Effector memory CD8-positive, alpha-beta T cell (primary cell): ENCODE measurements at places on chromosomes 6 and 20.

DNA sequence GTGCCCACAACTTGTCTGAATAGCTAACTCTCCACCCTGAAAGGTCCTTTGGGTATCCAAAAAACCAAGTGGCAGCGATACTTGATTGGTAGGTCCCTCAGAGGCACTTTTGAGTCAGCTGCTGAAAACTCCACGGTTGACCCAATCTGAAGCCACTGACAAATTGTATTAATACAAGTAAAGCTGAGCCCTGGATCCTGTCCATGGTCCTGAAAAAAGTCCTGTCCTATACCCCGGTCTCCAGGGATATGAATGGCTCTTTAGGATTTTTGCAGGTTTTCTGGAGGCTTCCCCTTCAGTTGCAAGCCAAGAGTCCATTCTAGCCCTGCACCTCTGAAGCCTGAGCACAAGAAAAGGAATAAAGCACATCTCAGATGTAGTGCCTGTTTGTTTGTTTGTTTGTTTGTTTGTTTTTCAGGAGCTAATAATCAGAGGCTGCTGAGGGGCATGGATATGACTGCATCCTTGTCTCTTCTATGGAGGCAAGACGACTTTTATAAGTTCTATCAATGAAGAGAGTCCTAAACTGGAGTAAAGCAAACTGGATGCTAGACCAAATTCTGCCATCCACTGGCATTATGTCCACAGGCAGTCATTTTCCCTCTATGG lies 1.7 kb upstream of the SLC12A5 start:
- no peak overlapping the region for H3K4me3 ChIP-seq
- peaks cover 6% of the 10 kb centered on the region for H3K4me1 ChIP-seq
- peaks cover 4% of the 10 kb centered on the region for H3K36me3 ChIP-seq

- H3K4me3 ChIP-seq = no peak overlapping the region
- H3K27me3 ChIP-seq = no peaks in the 10 kb centered on the region
- no peak for DNase-seq
- no peak overlapping the region for H3K27ac ChIP-seq
- peaks cover 5% of the 10 kb centered on the region for H3K36me3 ChIP-seq
These were observed 9.9 kb upstream of the ASCC3 start for GRCh38 chr6:100891079-100891478.

- no peak for DNase-seq
- H3K36me3 ChIP-seq = no peaks in the 10 kb centered on the region
- no peak overlapping the region for H3K27ac ChIP-seq
- peaks cover 4% of the 10 kb centered on the region for H3K4me1 ChIP-seq
These were observed 172.9 kb downstream of the ADGRG6 start for GRCh38 chr6:142474531-142475289.

- H3K4me1 ChIP-seq = peaks cover 8% of the 10 kb centered on the region
- H3K27me3 ChIP-seq = no peaks in the 10 kb centered on the region
- no peak overlapping the region for H3K4me3 ChIP-seq
- H3K27ac ChIP-seq = no peak overlapping the region
- peaks cover 4% of the 10 kb centered on the region for H3K36me3 ChIP-seq
These were observed 119.5 kb downstream of the SCAF8 start for GRCh38 chr6:154852687-154853086.

DNA sequence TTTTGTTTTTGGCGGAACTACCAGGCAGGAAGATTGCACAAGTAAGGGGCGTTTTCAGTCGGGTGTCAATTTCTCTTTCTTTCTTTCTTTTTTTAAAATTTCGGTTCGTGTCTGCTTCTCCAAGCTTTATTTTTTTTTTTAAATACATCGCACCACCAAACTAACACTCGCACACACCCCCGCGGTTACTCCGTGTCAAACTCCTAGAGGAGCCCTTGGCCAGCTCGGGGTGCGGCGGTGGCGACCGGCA lies 338 bp downstream of the UTRN start:
- H3K27ac ChIP-seq = peak overlapping the region; percentile 93
- peaks cover 32% of the 10 kb centered on the region for H3K4me1 ChIP-seq
- no peaks in the 10 kb centered on the region for H3K27me3 ChIP-seq
- no peak for DNase-seq
- peaks cover 4% of the 10 kb centered on the region for H3K36me3 ChIP-seq
- H3K4me3 ChIP-seq = peak overlapping the region; percentile 99

DNA sequence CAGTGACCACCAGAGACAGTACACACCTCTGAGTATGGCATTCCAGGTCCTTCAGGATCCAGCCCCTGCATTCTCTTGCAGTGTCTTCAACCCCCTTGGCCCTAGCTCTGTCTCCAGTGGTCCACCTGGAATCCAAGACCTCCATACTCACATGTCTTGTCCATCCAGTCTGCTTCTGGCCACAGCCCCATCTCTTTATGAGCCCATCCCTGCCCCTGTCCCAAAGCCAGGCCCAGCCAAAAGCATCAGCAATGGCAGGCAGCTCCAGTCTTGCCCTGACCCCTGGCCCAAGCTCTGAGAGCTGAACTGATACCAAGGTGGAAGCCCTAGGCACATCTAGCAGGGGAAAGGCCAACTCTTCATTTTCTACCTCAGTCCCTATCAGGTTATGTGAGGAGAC lies 119.6 kb upstream of the PTPRT start:
- H3K27ac ChIP-seq = no peak overlapping the region
- H3K36me3 ChIP-seq = no peaks in the 10 kb centered on the region
- peaks cover 6% of the 10 kb centered on the region for H3K27me3 ChIP-seq
- no peak overlapping the region for H3K4me3 ChIP-seq

- H3K4me1 ChIP-seq = peaks cover 9% of the 10 kb centered on the region
- no peak overlapping the region for H3K4me3 ChIP-seq
These were observed 14.5 kb downstream of the TREM1 start for GRCh38 chr6:41271901-41272395.

DNA sequence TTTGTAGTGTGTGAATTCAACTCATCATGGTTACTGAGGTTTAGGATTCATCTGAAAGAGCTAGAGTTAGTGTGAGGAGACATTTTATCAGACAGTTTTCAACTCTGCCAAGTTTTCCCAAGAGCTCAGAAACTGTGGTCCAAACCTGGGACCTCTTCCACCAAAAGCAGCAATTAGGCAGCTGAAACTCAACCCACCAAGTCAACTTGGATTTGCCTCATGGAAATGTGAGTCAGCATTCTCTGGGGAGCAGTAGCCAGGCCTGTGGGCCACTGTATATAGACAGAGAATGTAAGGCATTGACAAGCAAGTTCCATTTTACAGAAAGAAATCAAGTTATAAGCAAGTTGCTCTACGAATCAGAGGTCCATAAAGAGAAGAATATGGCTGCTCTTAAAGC lies 178.8 kb upstream of the HDDC2 start:
- H3K27me3 ChIP-seq = peaks cover 17% of the 10 kb centered on the region
- H3K36me3 ChIP-seq = no peaks in the 10 kb centered on the region
- H3K27ac ChIP-seq = no peak overlapping the region
- H3K4me1 ChIP-seq = no peaks in the 10 kb centered on the region
- no peak for DNase-seq

- no peak overlapping the region for H3K27ac ChIP-seq
- H3K4me1 ChIP-seq = no peaks in the 10 kb centered on the region
- H3K36me3 ChIP-seq = no peaks in the 10 kb centered on the region
- H3K4me3 ChIP-seq = no peak overlapping the region
These were observed 22.8 kb downstream of the FITM2 start for GRCh38 chr20:44288252-44288651.

DNA sequence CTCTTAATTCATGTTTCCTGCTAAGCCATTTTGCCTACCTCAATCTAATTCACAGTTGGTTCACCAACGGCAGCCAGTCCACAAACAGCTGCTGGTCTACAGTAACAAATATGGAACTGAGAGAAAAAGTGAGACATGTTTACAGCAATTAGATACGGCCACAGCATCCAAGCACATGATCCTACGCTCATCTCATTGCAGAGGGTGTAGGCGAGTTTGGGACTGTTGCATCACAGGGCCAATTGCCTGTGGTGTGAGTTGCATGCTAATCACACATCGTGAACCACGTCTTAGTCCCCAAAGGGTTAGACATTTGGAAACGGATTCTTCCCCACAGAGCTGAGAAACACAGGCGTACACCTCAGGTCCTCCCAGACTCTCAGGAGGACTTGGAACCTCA lies 166.9 kb downstream of the EYA2 start:
- H3K27ac ChIP-seq = no peak overlapping the region
- H3K4me3 ChIP-seq = no peak overlapping the region

DNA sequence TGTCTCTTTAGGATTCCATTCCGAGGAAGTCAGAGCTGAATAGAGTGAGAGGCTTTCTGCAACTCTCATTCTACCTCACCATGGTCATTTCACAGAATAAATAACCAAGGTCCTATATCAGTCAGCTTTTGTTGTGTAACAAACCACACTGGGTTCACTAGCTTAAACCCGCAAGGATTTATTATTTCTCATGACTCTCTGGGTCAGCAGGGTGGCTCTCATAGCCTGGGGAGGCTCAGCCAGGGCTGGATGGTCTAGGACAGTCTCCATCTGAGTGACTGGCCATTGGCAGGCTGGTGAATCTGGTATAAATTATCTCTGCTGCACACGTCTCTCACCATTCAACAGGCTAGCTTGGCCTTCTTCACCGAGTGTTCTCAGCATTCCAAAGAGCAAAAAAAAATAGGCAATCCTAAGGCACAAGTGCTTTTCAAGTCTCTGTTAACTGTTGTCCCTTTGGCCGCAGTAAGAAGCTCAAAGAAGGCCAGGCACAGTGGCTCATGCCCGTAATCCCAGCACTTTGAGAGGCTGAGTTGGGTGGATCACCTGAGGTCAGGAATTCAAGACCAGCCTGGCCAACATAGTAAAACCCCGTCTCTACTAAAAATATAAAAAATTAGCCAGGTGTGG lies 39.7 kb downstream of the ISM1 start:
- no peaks in the 10 kb centered on the region for H3K36me3 ChIP-seq
- H3K4me1 ChIP-seq = peaks cover 5% of the 10 kb centered on the region
- no peak overlapping the region for H3K27ac ChIP-seq
- DNase-seq = no peak

DNA sequence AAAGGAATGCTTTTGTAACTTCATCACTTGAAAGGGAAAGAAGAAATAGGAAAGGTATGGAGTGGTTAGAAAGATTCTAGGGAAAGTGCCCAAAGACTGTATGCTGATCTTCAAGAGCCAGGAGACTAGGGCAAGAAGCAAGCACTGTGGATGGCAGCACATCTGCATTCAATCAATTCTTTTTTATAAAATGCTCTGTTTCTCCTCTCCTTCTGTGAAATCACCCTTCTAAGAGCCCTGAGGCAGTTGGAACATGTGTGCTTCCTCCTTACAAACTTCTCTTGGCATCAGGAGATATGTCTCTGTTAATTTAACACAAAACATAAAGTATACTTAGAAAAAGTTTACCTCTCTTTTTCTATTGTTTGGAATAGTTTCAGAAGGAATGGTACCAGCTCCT lies 1162.2 kb upstream of the GJE1 start:
- H3K27ac ChIP-seq = no peak overlapping the region
- no peaks in the 10 kb centered on the region for H3K4me1 ChIP-seq
- H3K36me3 ChIP-seq = no peaks in the 10 kb centered on the region
- H3K4me3 ChIP-seq = no peak overlapping the region
- no peak for DNase-seq

DNA sequence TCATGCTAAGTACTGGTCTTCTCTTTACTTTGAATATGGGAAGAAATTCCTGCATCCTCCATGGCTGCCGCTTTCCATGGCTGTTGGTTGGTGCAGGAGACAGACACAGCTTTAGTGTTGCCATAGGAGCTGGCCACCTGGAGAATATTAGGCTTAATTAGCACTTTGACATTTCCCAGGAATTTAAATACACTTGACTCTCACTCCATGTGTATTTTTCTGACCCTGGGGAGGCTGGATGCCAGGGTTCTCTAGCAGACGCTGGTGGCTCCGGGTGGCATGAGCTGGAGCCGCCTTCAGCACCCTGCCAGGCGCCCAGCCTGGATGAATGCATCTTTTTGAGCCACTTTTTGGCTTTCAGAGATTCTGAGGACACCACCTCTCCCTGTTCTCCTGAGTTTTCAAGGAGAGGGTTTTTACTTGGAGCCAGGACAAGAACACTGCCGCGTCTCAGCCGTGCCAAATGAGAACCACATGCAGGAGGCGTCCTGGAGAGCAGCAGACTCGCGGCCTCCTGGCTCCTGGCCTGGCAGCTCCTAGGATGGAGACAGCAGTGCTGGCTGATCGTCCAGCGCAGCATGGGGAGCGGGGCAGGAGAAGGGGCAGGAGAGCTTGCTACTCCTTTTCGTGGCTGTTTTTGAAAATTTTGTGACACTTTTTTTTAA lies 258.8 kb downstream of the SMOC2 start:
- no peak overlapping the region for H3K4me3 ChIP-seq
- DNase-seq = no peak
- no peaks in the 10 kb centered on the region for H3K36me3 ChIP-seq
- no peak overlapping the region for H3K27ac ChIP-seq

GRCh38 chr6:55892749-55893357 lies 17.5 kb upstream of the BMP5 start:
- no peaks in the 10 kb centered on the region for H3K36me3 ChIP-seq
- H3K27me3 ChIP-seq = no peaks in the 10 kb centered on the region
- no peak overlapping the region for H3K27ac ChIP-seq

DNA sequence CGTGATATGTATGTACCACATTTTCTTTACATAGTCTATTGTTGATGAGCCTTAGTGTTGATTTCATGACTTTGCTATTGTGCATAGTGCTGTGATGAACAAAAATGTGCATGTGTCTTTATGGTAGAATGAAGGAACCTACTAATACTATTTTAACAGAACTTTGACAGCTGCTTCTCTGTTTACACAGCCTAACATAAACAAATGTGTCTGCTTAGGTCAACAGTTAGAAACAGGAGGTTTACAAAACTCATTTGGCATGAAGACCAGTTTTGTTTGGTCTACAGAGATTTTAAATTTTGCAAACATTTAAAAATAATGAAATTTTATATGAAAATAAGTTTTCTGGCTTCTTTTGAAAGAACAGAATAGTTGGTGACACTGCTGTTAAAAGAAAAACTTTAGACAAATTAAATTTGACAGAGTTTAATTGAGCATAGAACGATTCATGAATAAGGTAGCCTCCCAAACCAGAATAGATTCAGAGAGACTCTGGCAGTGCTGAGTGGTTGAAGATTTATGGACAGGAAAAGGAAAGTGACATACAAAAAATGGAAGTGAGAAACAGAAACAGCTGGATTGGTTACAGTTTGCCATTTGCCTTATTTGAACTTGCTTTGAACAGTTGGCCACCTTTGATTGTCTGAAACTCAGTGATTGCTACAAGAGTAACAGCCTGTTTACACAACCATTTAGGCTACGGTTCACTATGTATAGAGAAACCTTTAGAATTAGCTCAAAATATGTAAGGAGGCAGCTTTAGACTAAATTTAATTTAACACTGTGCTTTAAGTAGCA lies 715.8 kb upstream of the HS3ST5 start:
- H3K4me1 ChIP-seq = no peaks in the 10 kb centered on the region
- H3K27me3 ChIP-seq = no peaks in the 10 kb centered on the region
- no peak overlapping the region for H3K4me3 ChIP-seq
- no peak for DNase-seq
- no peaks in the 10 kb centered on the region for H3K36me3 ChIP-seq
- no peak overlapping the region for H3K27ac ChIP-seq

- no peak overlapping the region for H3K27ac ChIP-seq
- no peaks in the 10 kb centered on the region for H3K4me1 ChIP-seq
- DNase-seq = no peak
These were observed 11.7 kb downstream of the SMLR1 start for GRCh38 chr6:130838951-130839350.

- no peak overlapping the region for H3K27ac ChIP-seq
- peaks cover 3% of the 10 kb centered on the region for H3K36me3 ChIP-seq
- H3K4me3 ChIP-seq = no peak overlapping the region
- H3K27me3 ChIP-seq = peaks cover 16% of the 10 kb centered on the region
These were observed 82.7 kb upstream of the CNR1 start for GRCh38 chr6:88248709-88249321.

GRCh38 chr20:64233725-64234124 lies 21.8 kb upstream of the PCMTD2 start:
- no peak overlapping the region for H3K27ac ChIP-seq
- no peaks in the 10 kb centered on the region for H3K36me3 ChIP-seq
